ENCODE measurements at places on chromosomes 1 and 21.

- DNase-seq, result no peak
These were observed 30.3 kb downstream of the SELL start for GRCh38 chr1:169681140-169681539.

DNA sequence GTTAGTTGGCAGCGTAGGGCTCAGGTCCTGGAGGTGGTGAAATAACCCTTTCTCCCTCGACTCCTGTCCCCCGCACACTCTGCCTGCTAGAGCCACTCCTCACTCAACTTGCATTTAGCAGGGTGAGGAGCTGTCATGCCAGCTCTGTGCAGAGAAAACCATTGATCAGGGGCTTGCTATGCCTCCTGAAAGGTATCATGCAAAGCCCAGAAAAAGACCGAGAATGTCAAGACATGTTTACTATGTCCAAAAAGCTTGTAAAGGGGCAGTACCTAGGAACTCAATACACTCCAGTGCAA, 18.0 kb downstream of the ALDH4A1 start:
- no peak for DNase-seq

- no peak for DNase-seq
These were observed 52.8 kb downstream of the EDN2 start for GRCh38 chr1:41431490-41432350.

DNA sequence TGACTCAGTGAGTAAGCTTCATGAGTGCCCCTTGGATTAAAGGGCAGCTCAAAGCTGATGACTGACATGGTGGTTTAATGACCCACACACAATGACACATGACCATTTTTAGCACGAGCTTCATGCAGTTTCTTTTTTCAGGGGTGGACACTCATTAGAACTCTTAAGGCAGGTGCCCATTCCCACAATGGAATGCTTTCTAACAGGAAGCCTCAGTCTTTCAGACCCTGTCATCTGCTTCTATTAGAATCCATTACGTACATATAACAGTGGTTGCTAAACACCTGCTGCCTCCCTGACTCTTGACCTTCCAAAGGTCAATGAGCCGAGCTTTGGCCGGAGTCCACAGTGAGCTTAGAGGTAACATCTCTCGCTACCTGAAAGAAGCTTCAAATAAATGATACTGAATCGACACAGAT, 27.4 kb downstream of the AKNAD1 start:
- no peak for DNase-seq

DNA sequence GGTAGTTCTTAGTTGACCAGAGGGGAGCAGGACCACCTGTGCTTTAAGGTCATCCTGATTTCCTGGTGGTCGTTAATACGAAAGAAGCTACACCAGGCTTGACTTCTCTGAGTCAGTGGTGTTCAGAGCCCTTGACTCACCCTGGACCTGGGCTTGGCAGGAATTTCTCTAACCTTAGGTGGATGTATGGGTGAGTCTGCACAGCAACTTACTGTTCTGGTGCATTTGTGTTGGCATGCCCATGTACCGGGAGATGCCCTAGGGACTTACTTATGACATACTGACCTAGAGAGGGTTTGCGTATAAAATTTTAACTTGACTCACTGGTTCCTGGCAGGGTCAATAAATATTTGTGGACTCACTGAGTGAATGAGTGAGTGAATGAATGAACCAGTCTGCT, 304.6 kb downstream of the DISC1 start:
- no peak for DNase-seq

DNA sequence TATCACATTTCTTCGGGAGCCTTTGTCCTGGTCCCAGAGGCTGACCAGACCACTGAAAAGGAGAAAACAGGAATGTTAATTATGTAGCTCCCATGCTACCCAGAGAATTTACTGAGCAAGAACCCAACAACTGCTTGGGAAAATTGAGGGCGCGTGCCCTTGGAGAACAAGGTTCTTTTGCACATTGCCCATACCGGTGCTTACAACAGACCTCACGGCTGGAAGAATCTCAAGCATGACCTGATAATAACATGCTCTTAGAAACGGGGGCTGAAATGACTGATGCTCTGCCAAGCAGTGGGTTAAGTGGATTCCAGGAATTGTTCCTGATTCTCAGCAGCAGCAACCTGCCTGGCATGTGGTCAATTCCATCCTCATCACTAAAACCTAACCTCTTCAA, 49.3 kb upstream of the AJAP1 start:
- DNase-seq, result no peak

GRCh38 chr1:157992031-157992832, 1.2 kb upstream of the KIRREL1 start:
- DNase-seq, result no peak

Data from activated CD8-positive, alpha-beta memory T cell treated with anti-CD3 and anti-CD28 coated beads for 48 hours (primary cell).